T-helper 9 cell (primary cell): ENCODE measurements at places on chromosomes 1 and 21.

DNA sequence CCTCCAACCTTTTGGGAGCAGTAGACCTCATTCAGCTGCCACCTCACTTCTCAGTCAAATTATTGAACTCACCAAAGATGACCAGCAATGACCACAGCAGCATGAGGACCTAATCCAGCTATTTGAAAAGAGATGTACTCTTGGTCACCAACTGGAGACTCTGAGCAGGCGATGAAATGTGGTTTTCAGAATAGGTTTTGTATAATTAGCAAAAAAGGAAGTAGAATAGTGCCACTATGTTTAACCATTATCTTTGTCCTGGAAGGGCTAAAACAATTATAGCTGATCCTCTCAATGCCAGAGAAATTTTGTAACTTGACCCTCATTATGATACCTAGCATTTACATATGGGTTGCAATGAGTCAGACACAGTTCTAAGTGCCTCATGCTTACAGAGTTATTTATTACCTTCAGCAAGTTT lies at the start of gene FCRL2:
Gene FCRL2 (minus strand): TSS at position 162 of the 421 bp plus-strand sequence. CDS start 59 bp downstream, at position 103.
- no peak for DNase-seq

- DNase-seq: no peak
These were observed 8.7 kb upstream of the UTP25 start for GRCh38 chr1:209819058-209819457.

GRCh38 chr1:41282679-41283317 lies 40.7 kb upstream of the SCMH1 start:
- no peak for DNase-seq

DNA sequence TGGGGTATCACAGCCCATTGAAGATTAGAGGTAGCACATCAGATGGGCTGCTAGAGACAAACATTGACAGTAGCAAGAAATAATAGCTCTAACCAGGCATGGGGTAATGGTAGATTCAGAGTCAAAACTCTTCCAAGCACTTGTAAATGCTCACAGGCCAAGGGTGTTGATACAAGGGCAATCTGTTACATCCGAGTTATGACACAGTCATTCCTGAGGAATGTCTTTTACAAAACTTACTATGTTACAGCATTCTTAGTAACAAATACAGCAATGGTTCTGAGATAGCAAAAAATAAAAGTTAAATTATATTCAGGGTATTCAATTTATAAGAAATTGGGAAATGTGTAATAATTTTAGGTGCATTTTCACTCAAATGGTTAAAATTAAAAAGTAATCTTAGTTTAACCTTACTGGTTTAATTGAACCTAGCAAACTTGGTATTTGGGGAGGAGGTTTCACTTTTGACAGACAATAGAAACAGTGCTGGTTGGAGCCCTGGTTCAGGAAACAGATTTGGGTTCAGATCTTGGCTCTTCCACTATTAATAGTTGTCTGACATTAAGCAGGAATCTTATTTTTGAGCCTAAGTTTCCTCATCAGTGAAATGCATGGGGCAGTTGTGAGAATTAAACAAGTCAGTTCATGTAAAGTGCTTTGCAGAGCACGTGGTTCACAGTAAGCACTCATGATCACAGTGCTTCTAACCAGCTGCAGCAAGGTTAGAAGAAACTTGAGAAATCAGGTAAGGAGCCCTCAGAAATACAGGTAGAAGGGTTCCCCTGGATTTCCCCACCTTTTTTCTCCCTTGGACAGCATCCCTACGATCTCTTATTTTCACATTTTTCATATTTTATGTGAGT lies 4.4 kb downstream of the ST3GAL3 start:
- DNase-seq: no peak

GRCh38 chr1:22453181-22453580 lies 1.5 kb downstream of the ZBTB40 start:
- no peak for DNase-seq

- DNase-seq: no peak
These were observed 82.9 kb upstream of the POU3F1 start for GRCh38 chr1:38129473-38129872.

DNA sequence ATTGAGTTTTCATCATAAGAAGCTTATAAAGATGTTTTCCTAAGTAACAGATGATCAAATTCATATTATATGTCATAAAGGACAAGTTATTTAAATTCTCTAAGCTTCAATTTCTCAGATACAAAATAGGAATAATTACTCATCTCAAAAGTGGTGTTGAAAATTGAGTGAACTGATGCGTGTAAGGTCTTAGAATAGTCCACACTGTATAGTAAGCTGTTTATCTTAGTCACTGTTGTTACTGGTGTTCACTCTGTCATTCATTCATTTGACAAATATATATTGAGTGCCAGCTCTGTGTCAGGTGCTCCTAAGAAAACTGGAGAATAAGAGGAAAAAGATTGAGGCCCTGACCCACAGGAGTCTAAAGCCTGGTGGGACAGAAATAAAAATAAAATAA lies 186.3 kb upstream of the BRINP3 start:
- no peak for DNase-seq

- no peak for DNase-seq
These were observed 1.3 kb upstream of the CACNA1E start for GRCh38 chr1:181482001-181482430.
